ENCODE measurements at places on chromosomes 6 and 20.

GRCh38 chr6:45538641-45539547 lies 161.2 kb upstream of the SUPT3H start:
- DNase-seq = no peak

- peak; percentile 92 for DNase-seq
Observed at GRCh38 chr20:32463642-32464400, 105.7 kb downstream of the ASXL1 start.

DNA sequence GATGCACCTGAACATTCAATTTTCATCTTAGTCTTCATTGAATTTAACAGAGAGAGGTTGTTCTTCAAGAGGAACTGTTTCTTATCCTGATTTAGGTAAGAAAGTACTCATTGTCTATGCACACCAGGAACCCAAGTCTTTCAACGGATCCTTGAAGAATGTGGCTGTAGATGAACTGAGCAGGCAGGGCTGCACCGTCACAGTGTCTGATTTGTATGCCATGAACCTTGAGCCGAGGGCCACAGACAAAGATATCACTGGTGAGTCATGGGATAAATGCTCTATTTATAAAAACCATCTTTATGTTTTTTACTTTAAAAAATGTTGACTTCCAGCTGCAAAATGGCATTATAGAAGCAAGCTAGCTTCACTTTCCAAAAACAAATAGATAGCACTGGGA lies 10.2 kb downstream of the NQO2 start:
- no peak for DNase-seq

DNA sequence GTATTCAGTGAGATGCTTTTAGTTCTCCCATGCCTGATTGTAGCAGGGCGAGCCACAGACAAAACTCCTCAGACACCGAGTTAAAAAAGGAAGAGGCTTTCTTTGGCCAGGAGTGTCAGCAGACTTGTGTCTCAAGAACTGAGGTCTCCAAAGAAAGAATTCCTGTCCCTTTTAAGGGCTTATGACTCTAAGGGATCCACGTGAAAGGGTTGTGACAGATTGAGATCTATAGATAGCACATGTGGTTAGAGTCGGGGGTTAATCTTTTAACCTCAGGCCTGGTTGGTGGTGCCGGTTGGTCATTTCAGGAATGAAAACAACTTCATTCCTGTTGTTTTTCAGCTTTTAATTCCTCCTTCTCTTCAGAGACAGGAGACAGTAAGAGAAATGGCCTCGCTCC lies 168.8 kb upstream of the GRIK2 start:
- DNase-seq = no peak

GRCh38 chr20:61728786-61729770 lies 336.6 kb downstream of the TAF4 start:
- no peak for DNase-seq

GRCh38 chr6:14810021-14810420 lies 435.8 kb upstream of the JARID2 start:
- DNase-seq = no peak

GRCh38 chr6:169109411-169110220 lies 144.0 kb downstream of the THBS2 start:
- DNase-seq = no peak

- DNase-seq = no peak
Observed at GRCh38 chr6:39453241-39453640, 130.7 kb upstream of the KCNK16 start.

DNA sequence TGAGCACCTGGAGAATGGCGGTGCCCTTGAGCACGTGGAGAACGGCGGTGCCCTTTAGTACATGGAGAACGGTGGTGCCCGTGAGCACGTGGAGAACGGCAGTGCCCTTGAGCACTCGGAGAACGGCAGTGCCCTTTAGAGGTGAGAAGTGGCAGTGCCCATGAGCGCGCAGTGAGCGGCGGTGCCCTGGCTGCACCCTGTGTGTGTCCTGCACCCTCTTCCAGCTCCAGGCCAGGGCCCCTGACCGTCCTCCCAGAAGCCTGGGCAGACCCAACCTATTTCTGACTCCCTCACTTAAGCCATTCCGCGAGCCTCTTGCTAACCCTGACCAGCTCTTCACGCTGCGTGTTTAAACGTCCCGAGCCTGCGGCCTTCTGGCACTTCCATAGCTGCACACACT lies 151.3 kb downstream of the DLL1 start:
- no peak for DNase-seq

GRCh38 chr6:144659202-144660182 lies 374.4 kb downstream of the UTRN start:
- peak; percentile 28 for DNase-seq

GRCh38 chr20:19465536-19465935 lies 253.1 kb downstream of the SLC24A3 start:
- DNase-seq = no peak

DNA sequence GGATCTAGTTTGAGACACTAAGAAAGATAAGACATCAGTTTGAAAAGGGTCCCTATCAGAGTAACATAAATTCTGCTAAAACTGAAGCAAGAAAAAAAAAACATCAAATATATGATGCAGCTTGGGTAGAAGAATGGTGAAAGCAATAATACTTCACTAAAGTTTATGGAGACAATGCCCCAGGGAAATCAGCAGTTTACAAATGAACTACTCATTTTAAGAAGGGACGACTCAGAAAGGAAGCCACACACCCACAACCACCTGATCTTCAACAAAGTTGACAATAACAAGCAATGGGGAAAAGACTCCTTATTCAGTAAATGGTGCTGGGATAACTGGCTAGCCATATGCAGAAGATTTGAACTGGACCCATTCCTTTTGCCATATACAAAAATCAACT lies 143.5 kb downstream of the TPBG start:
- DNase-seq = no peak

GRCh38 chr20:63742381-63743024 lies 2.9 kb downstream of the SLC2A4RG start:
- peak; percentile 27 for DNase-seq
